ENCODE measurements at places on chromosomes 12 and 14.

DNA sequence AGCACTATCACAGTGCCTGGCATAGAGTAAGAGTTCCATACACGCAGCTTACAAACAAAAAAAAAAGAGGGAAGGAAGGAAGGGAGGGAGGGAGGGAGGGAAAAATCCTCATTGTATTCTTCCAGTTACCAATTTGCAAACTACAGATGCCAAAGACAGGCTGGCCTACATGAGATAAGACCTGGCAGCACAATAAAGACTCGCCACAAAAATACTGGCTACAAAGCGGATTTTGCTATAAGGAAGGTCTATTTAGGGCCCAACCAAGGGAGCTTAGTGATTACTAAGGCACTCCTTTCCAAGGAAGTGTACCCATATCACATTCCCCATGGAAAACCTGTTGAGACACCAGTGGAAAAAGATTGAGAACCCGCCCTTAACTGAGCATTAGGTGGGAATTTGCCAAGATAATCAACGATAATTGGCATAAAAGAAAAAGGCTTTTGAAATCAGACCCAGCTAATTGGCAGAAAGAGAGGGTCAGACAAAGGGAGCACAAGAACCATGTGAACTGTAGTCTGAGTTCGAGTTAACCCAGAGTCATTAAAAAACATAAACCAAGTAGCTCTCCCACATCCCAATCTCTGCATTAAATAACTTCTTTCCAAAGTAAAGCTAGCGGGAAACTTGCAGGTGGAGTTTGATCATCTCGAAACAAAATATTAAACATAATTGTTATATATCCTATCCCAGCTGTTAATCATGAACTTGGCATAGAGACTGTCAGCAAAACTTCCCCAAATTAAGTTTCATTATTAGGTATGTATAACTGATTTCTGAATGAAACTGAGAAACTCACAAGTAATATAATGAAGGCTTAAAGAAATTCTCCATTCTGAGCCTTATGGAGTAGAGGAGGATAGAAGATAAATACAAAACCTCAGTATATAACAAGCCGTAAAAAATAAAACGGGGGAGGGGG, 50.1 kb downstream of the PHLDA1 start:
- no peak for DNase-seq

DNA sequence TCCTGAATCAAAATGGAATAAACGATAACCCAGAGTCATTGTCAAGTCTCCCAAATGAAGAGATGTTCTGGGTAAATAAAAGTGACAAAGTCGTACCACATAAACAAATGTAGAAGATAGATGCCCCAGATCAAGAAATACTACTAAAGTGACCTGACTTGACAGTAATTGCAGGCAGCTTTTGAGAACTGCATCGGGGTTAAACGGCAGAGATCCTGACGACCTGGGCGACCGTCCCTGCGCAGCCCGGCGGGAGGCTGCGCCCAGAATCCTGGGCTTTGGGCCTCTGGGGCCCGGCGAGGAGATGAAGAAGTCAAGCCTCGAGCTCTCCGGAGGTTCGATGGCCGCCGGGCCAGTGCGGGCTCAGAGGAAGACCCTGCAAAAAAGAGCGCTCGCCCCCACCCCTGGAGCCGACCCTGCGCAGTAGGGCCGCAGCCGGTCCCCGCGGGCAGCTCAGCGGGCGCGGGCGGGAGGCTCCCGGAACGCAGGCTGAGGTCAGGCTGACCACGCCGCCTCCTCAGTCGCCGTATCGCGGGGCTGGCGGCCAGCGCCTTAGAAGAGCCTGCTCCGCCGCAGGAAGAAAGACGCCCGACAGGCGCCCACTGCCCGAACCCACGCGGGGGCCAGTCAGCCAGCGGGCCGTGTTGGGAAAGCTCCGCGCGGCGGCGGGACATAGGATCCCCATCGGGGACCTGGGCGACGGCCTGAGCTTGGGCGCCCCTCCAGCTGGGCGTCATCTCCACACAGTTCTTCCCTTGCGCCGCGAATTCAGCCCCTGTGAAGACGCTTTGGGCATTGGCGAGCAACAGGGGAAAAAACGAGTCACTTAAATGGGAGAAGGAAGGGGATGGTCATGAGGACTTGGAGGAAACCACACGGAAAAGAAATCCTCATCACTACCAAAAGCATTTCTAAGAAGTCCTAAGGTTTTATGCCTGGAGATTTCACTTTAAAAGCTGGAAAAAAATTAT, 16.0 kb downstream of the NKX2-1 start:
- no peak for DNase-seq

- no peak for DNase-seq
Measured at GRCh38 chr12:26055087-26055486, 69.8 kb downstream of the BHLHE41 start.

DNA sequence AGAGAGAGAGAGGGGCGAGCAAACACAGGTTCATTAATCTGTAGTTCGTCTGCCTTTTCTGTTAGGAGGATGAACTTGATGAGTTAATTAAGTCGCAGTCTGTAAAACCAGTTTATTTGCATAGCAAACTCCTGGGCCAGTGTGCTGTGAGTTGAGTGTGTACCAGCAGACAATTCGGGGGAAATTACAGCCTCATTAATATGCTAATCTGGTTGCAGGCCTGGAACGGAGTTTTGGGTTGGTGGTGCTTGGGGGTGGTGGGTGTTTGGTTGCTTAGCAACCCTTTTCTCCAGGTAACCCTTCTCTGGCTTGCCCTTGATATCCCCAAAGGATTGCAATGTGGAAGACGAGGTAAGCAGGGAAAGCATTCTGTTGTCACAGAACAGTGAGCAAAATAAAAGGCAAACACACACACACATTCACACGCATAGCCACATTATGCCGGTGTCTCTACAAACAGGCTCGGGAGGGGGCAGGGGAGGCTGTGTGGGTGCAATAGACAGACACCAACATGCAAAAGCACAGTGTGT, 29.2 kb upstream of the LHX5 start:
- no peak for DNase-seq

- DNase-seq: no peak
Measured at GRCh38 chr14:24677956-24678355, 44.0 kb upstream of the GZMB start.

DNA sequence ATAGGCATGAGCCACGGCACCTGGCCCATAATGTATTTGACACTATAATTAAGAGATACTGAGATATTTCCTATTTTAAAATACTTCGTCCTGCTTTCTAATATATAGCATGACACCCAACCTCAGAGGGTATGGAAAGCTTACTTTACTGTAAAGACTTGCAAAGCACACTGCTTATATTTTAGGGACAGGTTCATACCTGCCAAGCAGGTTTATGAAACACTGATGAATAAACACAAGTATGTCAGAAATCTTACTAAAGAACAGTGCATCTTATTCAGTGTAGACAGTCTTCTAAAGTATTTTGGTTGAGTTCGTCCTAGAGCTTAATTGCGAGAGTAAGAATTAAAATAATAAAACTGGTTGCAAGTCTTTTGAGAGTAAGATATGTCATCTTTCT, 65.4 kb downstream of the PPFIBP1 start:
- no peak for DNase-seq

GRCh38 chr12:1201886-1202285, 210.9 kb downstream of the ERC1 start:
- no peak for DNase-seq

- DNase-seq: no peak
Measured at GRCh38 chr12:41992022-41992421, 152.7 kb downstream of the GXYLT1 start.
